ENCODE measurements at places on chromosomes 2 and 18.

GRCh38 chr2:38033646-38034045, 42.3 kb downstream of the CYP1B1 start:
- DNase-seq: no peak

GRCh38 chr2:42847596-42848151, 55.3 kb upstream of the HAAO start:
- no peak for DNase-seq

DNA sequence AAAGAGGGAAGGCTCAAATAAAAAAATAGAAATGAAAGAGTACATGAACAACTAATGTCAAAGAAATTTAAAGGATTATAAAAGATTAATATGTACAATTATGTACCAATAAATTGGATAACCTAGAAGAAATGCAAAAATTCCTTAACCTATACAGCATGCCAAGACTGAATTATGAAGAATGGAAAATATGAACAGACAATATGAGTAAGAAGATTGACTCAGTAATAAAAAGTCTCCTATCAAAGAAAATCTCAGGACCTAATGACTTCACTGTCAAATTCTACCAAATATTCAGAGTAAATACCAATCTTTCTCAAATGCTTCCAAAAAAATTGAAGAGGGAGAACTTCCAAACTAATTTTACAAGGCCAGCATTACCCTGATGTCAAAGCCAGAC, 120.2 kb upstream of the SPOPL start:
- DNase-seq: no peak

- DNase-seq: no peak
These were observed 29.6 kb downstream of the MCEE start for GRCh38 chr2:71100195-71100964.

DNA sequence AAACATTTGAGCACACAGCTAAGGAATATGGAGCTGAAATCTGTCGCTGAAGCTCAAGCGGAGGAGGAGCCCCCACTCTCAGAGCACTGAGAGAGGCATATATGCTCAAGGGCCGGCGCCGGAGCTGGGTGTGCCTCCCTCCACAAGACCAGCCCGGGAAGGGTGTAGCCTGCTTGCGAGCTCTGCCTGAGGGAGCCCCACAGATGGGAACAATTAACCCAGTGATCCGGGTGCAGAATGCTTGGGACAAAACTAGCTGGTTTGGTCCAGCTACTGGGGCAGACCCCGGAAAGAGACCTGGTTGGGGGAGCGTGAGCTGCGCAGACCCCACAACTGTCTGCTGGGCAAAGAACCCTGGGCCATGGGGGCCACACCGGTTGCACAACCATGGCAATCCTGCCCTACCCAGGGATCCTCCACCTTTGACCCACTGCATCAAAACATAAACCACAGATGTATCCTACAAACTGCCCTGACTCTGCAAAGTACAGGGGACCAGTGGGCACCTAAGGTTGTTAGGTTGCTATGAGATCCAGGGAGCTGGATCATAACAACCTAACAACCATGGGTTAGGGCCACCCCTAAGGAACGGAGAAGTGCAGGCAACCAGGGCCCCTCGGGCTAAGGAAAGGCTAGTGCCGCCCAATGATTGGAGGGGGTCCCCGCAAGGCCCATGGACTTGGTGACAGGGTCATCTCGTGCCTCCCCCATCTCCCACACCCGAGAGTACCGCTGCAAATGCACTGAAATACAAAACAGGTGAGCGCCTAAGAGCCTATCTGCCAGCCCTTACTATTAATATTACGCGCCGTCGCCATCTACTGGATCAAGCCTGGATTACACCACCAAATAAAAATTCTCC, 53.4 kb upstream of the SCN1A start:
- peak; percentile 9 for DNase-seq

- DNase-seq: no peak
These were observed 1473.4 kb downstream of the SUCLG1 start for GRCh38 chr2:82985572-82986197.

- DNase-seq: no peak
These were observed 175.8 kb downstream of the IRS1 start for GRCh38 chr2:226623587-226624368.

DNA sequence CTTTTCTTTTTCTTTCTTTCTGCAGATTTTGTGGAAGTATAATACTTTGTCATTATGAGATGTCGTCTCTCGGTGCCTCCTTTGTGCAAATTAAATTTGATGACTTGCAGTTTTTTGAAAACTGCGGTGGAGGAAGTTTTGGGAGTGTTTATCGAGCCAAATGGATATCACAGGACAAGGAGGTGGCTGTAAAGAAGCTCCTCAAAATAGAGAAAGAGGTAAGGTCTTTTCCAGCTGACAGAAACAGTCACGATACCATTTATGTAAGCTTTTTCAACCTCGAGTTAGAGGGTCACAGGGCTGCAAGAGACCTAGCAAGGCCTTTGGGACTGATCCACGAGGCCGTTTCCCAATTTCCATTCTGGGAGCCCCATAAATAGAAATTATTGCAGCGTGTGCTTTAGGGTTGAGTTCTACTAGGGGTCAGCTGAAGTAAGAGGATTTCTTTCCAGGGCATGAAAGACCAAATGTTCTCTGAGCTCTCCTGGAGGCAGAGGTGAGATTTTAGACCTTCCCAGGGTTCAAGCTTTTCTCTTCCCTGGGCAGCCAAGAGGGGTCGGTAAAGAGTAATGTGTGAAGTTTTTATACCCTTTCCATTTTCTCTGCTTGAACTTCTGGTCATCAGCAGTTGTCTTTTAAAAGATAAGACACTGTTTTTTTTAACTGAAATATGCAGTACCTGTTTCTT, 15.5 kb downstream of the MAP3K20 start:
- DNase-seq: no peak

All from GM06990 (cell line).